ENCODE measurements at places on chromosomes 4 and X.

- DNase-seq: no peak
Observed at GRCh38 chr4:169660929-169661328, 40.6 kb downstream of the CLCN3 start.

DNA sequence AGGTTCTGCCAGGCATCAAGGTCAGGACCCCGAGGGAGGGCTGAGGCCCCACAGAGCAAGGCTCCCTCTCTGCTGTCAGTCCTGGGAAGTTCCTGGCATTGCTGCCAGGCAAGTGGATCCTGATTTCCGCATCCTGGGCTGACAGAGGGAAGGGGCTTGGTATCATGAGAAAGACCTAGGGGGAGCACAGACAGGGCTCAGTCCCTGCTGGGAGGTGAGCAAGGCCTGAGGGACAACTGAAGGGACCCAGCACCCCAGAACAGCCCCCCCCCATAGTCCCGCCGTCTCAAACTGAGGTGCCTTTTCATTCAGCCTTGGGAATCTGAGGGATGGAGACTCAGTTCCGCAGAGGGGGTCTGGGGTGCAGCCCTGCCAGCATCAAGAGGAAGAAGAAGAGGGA, 971 bp downstream of the MAGEA11 start:
- no peak for DNase-seq

DNA sequence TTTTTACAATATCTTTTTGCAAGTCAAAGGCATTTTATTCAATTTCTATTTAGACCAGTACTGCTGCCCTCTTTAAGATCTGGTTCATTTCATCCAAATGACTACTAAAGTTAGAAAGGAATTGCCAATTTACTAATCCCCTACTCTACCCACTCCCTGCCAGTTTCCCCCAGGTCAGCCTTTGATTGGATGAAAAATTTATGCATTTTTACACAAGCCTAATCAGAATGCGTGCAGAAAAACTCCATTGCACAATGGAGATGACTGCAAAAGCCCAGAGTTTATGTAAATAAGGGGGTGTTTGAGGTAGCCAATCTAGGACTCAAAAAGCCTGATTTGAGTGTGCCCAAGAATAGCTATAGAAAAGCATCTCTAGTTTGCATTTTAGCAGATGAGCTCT, 310.6 kb downstream of the PABPC4L start:
- no peak for DNase-seq

DNA sequence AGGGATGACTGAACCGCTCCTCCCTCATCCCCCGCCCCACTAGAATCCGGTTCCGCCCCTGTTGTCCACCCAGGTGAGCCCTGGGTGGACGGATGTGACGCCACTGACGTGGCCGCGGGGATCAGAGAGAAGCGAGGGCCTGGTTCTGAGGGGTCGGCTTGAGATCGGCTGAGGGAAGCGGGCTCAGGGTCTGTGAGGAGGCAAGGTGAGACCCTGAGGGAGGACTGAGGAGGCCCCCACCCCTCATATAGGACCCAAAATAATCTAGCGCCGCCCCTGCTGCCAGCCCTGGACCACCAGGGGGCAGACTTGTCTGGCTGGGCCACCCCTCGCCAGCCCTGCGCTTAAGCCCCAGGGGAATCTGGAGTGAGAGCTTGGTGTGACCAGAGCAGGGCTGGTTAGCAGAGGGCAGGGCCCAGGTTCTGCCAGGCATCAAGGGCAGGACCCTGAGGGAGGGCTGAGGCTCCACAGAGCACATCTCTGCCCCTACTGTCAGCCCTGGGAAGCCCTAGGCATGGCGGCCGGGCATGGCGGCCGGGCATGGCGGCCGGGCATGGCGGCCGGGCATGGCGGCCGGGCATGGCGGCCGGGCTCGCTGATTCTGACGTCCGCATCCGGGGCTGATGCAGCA, at the start of gene MAGEA8:
Gene MAGEA8 (plus strand): TSS at position 103 of the 631 bp plus-strand sequence. CDS start 3,090 bp downstream, outside the sequence.
- DNase-seq: no peak

DNA sequence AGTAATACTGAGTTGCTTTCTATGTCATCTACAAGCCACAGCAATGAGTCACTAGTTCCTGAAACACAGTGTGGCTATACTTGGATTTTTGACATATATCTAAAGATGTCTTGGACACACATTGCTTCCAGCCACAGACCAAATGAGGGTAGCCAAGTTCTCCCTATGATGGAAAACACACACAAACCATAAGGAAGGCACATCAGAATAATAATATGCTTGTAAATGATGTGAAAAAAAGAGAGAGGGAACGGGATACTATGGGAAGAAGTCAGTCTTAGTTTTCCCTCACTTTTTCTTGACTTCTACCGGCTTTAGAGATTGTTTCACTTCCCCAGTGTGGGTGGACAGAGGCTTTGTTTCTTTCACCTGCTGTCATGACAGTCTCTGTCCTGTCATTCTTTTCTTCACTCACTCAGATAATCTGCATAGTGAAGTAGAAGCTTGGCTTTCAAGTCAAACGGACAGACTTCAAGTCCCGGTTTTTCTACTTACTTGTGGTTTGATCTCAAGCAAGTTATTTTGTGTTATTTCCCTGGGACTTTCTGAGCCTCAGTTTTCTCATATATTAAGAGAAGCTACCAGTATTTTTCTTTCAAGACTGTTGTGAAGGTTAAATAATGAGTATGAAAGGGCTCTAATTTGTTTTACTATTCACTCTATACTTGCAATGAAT, 34.7 kb downstream of the P2RY10 start:
- DNase-seq: no peak

- no peak for DNase-seq
Observed at GRCh38 chr4:134867027-134867426, 665.4 kb upstream of the PABPC4L start.

- no peak for DNase-seq
Observed at GRCh38 chrX:20829665-20830491, 544.3 kb upstream of the CNKSR2 start.

GRCh38 chr4:39295784-39296183, 70.4 kb downstream of the RFC1 start:
- no peak for DNase-seq

DNA sequence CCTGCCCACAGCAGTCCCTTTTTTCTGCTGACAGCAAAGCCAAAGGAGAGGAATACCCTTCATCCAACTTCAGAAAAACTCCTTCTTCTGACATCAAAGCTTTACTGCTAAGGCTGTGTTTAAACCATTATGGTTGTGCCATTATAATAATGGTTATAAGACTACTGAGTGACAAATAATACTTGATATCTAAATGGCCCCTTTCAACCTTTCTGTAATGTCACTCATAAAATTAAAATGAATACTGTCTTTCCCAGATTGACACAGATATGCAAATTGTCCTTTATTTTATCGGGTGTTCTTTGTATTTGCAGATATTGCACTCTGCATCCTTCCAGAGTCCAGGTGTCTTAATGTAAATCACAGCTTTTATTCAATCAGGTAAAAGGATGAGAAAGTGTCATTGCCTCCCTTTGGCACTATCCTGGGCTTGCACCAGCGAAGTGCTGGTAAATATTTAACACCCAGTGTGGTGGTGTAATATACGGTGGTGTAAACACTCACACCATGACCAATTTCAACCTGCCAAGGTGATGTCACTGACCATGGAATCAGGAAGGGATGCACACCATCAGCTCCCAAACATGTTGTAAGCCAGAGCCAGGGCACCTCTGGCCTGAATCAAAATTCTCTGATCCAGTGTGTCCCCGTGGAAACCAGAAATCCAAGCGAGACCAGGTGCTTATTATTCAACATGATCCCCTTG, 139.4 kb upstream of the TENM3 start:
- no peak for DNase-seq

GRCh38 chr4:24704149-24704548, 91.2 kb upstream of the SOD3 start:
- DNase-seq: no peak

- DNase-seq: no peak
Observed at GRCh38 chr4:73617256-73617655, 3.0 kb downstream of the RASSF6 start.

DNA sequence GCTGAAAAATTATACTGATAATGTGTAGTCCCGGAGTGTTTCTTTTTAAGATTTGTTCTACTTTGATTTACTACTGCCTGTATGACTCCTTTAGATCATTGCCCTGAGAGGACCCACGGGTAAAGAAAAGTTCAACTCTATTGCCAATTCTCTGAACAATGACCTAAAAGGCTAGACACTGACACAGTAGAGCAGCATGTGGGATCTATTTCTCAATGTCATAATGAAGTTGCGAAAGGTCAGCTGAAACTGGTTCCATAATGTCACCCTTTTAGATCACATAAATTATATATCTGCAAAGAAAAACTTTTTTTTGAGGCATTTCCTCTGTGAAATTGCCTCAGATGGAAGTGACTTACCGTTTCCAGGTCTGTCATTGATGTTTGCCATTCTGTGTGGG, 67.4 kb downstream of the GLRB start:
- no peak for DNase-seq

DNA sequence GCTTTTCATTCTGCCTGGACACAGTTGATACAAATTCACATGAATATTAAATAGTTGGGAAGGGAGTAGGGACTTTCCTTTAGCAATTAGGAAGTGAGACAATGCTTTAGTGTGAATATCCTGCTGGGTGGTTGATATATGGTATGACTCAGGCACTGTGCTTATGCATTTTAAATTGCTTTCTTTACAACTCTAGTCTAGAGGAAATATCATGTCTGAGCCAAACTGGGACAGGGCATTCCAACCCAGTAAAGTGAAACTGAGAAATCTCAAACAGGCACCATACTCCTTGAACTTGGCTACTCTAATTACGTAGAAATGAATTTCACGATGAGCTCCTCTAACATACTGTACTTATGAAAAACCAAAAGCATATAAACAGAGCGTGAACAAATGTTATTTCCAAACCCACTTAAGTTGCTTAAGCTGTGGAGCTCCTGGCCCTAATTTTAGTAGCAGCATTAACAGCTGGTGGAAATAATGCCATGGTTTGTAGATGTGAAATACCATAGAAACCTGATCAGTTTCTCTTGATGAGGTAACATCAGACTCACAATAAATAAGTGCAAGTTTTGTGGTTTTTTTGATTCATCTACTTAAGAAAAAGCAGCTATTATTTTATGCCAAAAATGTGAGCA, 242.9 kb upstream of the GK2 start:
- no peak for DNase-seq

DNA sequence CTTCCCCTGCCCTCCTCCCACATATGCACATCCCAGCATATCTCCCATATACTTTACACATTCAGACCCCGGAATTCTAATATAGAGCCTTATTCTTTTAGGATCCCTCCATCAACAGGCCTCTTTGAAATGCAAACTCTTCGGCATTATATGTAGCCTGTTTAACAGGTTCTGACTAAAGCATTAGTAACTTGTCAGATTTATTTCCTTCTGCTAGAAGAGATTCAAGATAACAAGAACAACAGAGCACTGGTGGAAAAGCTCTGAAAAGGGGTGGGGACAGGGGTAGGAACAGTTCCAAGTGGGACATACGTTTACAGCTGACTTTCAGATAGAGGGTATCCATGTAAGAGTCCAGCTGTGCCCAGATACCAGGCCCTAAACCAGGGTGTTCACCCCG, 31.7 kb upstream of the PRPS1 start:
- DNase-seq: no peak

DNA sequence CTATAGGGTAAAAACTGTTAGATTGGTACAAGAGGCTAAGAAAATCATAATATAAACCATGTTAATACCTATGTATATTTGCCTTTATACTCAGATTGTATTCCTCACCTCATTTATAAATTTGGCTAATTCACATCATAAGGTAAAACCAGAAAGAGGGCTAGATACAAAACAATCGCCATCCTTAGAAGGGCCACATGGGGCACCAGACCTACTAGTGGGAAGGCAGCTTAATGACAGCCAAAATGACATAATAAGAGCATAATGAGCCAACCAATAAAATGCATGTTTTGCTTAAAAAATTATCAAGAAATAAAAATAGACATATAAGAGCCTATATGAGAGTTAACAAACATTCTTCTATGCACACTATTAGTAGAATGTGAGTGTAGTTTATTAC, 107.3 kb upstream of the PRDX4 start:
- peak; percentile 1 for DNase-seq

GRCh38 chr4:89797117-89797516, 39.8 kb downstream of the SNCA start:
- DNase-seq: no peak

DNA sequence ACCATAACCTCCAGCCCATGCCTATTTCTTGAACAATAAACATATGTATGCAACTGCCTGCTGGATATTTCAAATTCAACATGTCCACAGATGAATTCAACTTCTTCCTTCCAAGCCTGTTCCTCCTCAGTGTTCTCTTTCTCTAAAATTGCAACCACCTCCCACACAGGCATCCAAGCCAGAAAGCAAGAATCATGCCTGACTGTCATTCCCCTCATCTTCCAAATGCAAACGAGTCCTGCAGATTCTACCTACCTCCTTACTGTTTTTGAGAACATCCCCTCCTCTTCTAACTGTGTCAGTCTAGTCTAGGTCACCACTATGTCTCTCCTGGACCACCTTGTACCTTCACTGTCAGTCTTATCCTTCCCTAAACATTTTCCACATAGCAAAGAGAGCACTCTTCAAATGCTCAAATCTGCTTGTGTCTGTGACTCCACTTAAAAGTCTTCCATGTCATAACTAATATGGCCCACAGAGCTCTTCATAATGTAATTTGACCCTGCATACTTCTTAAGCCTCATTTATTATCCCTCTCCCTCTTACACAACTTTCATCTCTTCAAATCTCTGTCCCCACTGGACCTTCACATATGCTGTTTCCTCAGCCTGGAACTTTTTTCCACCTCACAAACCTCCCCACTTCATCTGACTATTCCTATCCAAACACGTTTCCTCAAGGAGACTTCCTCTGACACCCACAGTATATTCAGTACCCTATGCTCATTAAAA, 25.7 kb downstream of the MAPK10 start:
- no peak for DNase-seq

DNA sequence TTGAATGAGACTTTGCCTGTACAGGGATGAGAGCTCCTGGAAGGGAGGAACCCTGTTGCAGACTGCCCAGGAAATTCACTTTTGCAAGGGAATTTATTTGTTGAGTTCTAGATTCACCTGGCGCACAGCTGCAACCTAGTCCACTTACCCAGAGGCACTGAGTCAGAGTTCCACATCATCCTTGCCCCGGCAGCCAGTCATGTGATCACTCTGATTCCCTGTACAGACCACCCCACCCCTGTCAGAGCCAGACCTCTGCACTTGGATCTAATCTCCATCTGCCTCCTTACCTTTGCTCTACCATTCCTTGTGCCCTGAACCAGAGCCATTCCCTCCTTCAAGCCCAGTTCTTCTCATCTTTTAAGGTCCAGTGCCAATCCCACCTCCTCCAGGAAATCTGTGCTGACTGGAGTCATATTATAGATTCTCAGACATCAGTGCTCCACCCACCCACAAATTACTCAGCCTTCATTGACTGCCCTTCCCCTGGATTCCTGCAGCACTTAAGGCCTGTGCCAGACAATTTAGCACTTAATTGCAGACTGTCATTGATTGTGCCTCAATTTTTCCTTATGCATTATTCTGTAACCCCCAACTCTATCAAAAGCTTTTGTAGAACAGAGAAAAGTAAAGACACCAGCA, 84.1 kb upstream of the MAGEA4 start:
- DNase-seq: no peak

- DNase-seq: no peak
Observed at GRCh38 chrX:138691186-138691585, 20.3 kb downstream of the FGF13 start.

Data from germinal center (tissue), 1 donor.